ENCODE measurements at places on chromosomes 13 and 19.

- DNase-seq, result no peak
Observed at GRCh38 chr19:12272980-12273901, 21.4 kb downstream of the ZNF44 start.

- no peak for DNase-seq
Observed at GRCh38 chr13:45327253-45327955, 13.6 kb downstream of the TPT1 start.

DNA sequence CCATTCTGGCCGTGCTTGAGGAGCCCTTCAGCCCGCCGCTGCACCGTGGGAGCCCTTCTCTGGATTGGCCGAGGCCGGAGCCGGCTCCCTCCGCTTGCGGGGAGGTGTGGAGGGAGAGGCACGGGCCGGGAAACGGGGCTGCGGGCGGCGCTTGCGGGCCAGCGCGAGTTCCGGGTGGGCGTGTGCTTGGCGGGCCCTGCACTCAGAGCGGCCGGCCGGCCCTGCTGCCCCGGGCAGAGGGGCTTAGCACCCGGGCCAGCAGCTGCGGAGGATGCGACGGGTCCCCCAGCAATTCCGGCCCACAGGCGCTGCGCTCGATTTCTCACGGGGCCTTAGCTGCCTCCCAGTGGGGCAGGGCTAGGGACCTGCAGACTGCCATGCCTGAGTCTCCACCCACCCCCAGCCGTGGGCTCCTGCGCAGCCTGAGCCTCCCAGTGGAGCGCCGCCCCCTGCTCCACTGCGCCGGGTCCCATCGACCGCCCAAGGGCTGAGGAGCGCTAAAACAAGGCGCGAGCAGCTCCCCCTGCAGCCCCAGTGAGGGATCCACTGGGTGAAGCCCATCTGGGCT is 76.5 kb downstream of the PCDH20 start:
- no peak for DNase-seq

DNA sequence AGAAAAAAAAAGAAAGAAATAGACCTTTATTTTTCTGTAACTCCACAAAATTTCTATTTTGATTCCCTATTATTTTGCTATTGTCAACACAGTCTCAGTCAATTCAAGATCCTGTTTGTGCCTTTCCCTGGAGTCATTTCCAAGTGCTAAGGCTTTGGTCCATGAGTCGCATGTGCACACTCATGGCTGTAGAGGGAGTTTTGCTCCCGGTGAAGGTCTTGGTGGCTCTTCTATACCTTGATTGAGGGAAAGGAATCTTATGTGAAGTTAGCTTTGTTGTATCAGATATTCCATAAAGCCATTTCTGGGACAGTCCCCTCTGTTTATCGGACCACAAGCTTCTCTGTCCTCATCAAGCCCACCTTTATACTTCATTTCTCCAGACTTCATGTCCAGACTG is 58.7 kb upstream of the ALOX5AP start:
- DNase-seq, result no peak

DNA sequence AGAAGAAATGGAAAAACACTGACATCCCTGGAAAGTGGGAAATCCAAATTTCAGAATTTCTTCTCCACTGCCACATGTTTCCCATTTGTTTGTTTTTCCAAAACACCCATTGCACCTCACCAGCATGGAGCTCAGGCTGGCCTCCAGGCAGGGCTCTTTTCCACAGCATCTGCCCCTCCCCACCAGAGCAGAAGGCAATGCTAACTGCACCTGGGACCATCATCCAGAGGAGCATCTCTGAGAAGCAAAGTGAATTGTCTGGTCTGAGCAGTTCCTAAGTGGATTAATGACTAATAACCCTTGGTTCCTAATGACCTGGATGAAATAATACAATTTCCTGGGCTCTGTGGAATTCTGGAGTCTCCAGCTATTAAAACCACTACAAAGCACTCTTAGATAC is 8.8 kb upstream of the CYSLTR2 start:
- no peak for DNase-seq

- DNase-seq, result no peak
Observed at GRCh38 chr13:81381560-81381959, 1040.6 kb upstream of the SPRY2 start.

GRCh38 chr19:28583713-28584112 is 629.2 kb downstream of the UQCRFS1 start:
- DNase-seq, result no peak

GRCh38 chr19:13835791-13836723 is 40.8 kb downstream of the ZSWIM4 start:
- DNase-seq, result no peak

GRCh38 chr13:26819046-26819445 is 58.5 kb upstream of the GPR12 start:
- DNase-seq, result no peak
